ENCODE measurements at places on chromosomes 3 and 15. TPM values are rescaled to one million over a fixed set of nuclear protein-coding genes. Genes with fewer than 3 reads are reported as not detected.

TMOD2 gene
- total RNA-seq, result 6.6 TPM

KCNMB2 gene
- total RNA-seq, result not detected

GREM1 gene
- total RNA-seq, result 307 TPM

NEK4 gene
- total RNA-seq, result 27.8 TPM

RAB27A gene
- total RNA-seq, result 9.0 TPM

All from smooth muscle cell of bladder (primary cell).